NCI-H146 (cell line): ENCODE measurements at places on chromosomes 1 and 21.

- no peak for DNase-seq
Observed at GRCh38 chr1:19010995-19011844, 54.7 kb upstream of the IFFO2 start.

- DNase-seq: no peak
Observed at GRCh38 chr1:23099171-23099536, 69.5 kb downstream of the LUZP1 start.

DNA sequence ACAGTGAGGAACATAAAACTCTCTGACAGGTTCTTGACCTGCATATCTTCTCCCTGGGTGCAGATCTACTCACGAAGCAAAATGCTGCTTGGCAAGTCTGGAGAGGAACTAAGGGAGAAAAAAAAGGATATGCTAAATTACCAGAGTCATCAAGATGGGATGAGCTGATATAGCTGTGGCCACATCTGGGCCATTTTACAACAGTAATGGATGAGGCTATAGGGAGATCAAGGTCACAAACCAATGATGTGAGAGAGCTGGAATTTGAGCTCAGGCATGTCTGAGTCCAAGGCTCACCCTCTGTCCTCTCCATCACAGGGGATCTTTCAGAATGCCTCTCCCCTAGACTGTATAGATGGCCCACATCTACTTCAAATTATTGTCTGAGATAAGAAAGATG, 26.2 kb downstream of the ZMYND12 start:
- DNase-seq: no peak

GRCh38 chr1:198564716-198565115, 24.2 kb upstream of the ATP6V1G3 start:
- no peak for DNase-seq

- DNase-seq: no peak
Observed at GRCh38 chr1:86648255-86648654, 56.1 kb upstream of the SH3GLB1 start.

DNA sequence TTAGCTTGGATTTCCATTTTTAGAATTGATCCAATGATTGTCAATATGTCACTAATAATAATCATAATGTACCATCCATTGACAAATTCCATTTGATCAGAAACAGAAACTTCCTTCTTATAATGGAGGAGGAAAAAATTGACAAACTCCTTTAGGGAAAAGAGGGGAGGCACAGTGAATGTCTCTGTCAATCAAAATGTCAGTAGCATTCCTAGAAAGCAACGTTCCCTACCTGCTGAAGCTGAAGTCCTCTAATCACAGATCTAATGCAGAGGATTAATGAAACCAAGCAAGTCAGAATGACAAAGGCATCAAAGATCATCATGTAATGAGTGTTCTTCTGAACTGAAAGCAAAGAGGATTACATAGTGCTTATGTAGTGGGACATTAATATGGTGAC, 22.4 kb downstream of the MCOLN3 start:
- no peak for DNase-seq

DNA sequence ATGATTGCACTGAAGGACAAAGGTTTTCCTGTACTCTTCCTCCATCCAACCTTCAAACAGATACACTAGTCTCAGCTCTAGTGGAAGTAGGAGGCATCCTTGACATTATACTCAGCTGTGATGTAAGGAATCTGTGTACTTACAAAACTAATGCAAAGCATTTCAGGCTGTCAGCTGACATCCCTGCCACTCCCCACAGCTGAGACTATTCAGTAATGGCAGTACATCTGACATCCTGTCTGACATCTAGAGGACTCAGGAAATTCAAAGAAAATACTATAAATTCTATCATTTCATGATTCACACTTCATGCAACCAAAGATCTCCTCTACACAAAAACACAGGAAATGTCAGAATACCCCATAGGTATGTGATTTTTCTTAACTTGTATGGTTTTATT, 325.8 kb downstream of the SMYD3 start:
- no peak for DNase-seq

DNA sequence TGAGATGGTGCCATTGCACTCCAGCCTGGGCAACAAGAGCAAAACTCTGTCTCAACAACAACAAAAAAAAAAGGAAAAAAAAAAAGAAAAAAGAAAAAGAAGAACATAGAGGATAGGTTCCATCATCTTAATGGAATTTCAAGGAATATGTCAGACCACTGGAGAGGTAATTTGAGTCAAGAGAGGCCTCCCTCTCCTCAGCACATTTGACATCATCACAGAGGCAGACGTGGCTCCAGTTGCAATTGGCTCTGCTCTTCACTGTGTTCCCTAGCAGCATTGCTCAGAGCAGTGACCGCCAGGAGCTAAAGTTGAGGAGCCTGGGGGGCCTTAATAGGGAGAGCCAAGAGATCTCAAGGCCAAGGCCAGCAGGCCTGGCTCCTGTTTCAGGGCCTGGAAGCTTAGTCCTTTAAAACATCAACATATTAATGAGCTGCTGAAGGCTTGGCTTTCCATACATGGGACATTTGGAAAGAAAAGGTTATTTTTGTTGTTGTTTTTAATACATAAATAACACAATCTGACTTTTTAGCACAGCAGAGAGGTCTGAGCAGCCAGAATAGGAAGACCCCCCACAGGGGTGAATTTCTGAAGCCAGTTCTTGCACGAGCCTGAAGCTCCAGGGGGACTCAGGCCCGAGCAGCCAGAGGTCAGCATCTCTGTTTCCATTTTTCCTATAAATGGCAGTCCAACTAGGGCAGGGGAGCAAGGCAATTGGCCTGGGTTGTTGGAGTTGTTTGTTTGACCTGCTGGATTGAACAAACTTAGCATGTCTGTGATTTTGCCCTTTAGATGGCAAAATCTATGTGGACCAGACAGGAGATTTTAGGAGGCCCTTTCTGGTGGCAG, 118.3 kb upstream of the FGGY start:
- no peak for DNase-seq

- DNase-seq: no peak
Observed at GRCh38 chr21:15441060-15441493, 288.7 kb upstream of the USP25 start.

GRCh38 chr1:61337981-61338848, 255.9 kb downstream of the NFIA start:
- peak; percentile 4 for DNase-seq

DNA sequence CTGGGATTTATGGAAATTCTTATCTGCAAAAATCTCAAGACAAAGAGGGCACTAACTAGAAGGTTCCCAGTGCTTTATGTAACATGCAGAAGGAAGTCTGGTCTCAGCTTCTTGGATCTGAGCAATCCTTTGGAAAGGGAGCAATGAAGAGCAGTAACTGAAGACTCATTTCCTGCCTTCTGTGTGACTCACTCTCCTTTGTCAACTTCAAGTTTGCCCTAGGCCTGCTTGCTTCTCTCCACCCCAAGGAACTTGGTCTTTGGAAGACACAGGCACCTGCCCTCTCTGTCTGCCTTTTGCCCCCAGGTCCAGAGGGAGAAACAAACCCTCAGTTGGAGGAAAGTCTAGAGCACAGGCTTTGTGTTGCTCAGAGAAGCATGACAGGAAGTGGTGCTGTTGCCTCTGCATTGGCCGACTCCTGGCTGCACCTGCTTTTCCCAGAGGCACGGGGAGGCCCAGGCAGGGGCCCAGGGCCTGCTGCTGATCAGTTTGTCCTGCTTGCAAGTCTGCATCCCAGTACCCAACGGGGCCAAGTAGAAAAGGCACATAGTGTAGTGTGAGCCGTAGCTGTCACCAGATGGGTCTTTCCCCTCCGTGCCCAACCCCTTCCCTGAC, 137.2 kb downstream of the DHRS3 start:
- DNase-seq: no peak

GRCh38 chr1:59498640-59499039, 201.7 kb downstream of the FGGY start:
- DNase-seq: no peak

- no peak for DNase-seq
Observed at GRCh38 chr1:180505732-180506335, 3.5 kb upstream of the ACBD6 start.

DNA sequence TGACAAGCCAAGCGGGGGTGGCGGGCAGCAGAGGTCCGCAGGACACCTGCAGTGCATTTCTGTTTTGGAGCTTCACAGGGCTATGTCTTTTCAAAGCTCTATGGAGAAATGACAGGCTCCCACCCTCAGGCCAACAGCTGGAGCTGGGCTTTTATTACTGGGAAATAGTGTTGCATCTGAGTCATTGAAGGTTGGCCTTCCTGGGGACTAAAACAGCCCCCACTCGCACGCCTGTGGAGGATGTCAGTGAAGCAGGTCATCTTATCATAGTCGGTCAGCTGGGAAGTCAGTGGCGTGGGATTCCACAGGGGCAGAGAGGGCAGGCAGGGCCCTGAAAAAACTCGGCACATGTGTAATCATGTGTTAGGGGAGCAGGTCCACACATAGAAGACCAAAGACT, 55.3 kb downstream of the NTPCR start:
- peak; percentile 78 for DNase-seq

DNA sequence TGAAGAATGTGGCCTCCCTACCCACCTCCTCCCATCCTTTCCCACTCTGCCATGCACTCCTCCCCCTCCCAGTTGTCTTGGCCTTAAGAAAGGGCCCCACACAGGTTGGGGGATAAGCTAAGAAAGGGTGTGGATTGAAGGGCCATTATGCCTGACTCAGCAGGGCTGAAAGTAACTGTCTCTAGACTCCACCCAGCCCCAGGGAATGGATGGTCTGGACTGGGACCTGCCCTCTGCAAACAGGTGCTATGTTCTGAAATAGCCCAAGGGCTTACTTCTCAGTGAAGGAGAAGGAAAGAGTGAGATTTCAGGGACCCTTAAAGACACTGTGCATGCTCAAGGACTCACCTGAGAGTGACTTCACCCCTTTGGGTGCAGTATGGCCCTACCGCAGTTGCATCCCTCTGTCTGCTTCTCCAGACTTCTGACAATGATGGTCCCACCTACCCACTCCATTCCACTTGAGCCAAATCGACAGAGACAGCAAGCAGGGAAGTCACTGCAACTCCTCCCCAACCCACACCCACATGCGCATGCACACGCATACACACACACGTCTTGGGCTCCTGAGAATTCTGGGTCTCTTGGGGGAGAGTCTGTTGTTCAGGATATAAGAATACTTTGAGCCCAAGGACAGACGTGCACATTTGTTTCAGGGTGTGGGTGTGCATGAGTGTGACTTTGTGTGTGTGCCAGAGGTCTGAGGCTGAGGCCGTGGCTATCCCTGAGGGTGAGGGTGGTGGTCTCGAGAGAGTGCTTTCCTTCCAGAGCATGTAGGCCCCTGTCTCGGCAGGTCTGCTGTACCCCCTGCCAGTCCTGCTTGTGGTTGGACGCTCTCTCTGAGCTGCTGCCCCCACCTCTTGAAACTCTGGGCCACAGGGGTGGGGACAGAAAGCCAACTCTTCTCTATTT, 231.9 kb downstream of the PTPRU start:
- DNase-seq: no peak
